Endothelial cell of umbilical vein (primary cell): ENCODE measurements at places on chromosomes 6 and 20. TPM values are rescaled to one million over a fixed set of nuclear protein-coding genes. Genes with fewer than 3 reads are reported as not detected.

DNA sequence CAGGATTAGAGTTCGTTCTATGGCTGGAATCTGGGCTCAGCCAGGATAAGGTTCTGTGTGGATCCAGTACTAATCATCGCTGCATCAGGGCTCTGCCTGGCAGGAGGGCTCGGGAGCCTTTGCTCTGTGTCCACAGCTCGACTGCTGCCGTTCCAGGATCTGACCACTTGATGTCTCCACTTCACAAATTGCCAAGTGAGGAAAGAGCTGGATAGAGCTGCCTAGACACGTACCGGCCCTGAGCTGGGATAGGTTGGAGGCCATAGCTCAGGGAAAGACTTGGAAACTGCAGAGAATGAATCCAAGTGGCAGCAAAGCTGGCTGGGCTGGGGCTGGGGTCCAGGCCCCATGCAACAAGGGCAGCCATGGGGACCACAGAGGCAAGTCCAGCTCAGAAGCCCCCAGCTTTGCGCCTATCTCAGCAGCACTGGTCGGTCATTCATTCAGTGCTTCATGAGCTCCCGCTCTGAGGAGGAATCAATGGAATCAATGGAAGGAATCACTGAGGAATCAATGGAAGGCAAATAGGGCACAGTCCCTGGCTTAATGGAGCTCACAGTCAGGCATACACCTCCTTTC is 38.0 kb upstream of the TOP1 start:
- no peak overlapping the region for H3K27ac ChIP-seq
- DNase-seq, result peak; percentile 89
- H3K4me1 ChIP-seq, result peaks cover 16% of the 10 kb centered on the region

DNA sequence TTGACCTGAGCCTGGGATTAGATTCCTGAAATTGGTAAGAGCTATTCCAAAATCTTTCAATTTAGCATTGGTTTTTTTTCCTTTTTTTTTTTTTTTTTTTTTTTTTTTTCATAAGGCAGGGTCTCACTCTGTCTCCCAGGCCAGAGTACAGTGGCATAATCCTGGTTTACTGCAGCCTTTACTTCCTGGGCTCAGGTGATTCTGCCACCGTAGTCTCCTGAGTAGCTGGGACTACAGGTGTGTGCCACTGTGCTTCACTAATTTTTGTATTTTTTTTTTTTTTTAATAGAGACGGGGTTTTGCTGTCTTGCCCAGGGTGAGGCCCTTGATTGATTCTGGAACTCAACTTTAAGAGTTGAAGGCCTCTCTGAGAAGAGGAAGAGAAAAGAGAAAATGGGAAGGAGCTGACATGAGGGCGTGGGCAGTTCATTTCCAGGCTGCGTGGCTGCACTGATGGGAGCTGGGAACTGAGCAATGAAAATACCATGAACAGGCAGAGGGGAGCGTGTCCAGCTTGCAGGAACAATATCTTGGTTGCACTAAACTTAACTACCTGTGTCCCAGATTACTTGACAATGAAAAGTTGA is 24.6 kb downstream of the KDM1B start:
- DNase-seq, result no peak
- H3K4me3 ChIP-seq, result no peak overlapping the region
- no peak overlapping the region for H3K27ac ChIP-seq
- H3K27me3 ChIP-seq, result no peaks in the 10 kb centered on the region

- H3K4me1 ChIP-seq, result peaks cover 37% of the 10 kb centered on the region
- H3K4me3 ChIP-seq, result no peak overlapping the region
- peak overlapping the region; percentile 65 for H3K27ac ChIP-seq
- H3K36me3 ChIP-seq, result no peaks in the 10 kb centered on the region
- no peaks in the 10 kb centered on the region for H3K27me3 ChIP-seq
Observed at GRCh38 chr6:134517868-134518267, 200.0 kb upstream of the SGK1 start.

SLC17A3 gene
- not detected in 2 replicates for total RNA-seq

- H3K27ac ChIP-seq, result peak overlapping the region; percentile 32
- no peaks in the 10 kb centered on the region for H3K36me3 ChIP-seq
- no peaks in the 10 kb centered on the region for H3K27me3 ChIP-seq
Observed at GRCh38 chr20:50913690-50914375, 17.4 kb downstream of the ADNP start.

TINAG gene
- total RNA-seq, result 0.21 TPM in 1 of 2 replicates, not detected in the other

RAB5IF gene
- total RNA-seq, result 109 and 113 TPM in 2 replicates

GRCh38 chr6:40340196-40340595 is 247.0 kb downstream of the LRFN2 start:
- no peaks in the 10 kb centered on the region for H3K27me3 ChIP-seq
- H3K4me1 ChIP-seq, result no peaks in the 10 kb centered on the region
- H3K4me3 ChIP-seq, result no peak overlapping the region
- no peak for DNase-seq
- H3K27ac ChIP-seq, result no peak overlapping the region

CEP43 gene
- 19.0 and 22.5 TPM in 2 replicates for total RNA-seq

DNA sequence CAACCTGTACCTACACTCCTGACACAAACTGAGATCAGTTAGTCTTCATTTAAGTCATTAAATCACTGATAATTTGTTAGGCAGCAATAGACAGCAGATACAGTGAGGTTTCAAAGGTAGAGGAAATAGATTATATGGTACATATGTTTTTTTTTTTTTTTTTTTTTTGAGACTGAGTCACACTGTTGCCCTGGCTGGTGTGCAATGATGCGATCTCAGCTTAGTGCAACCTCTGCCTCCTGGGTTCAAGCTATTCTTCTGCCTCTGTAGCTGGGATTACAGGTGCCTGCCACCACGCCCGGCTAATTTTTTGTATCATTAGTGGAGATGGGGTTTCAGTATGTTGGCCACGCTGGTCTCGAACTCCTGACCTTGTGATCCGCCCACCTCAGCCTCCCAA is 38.2 kb upstream of the KIF13A start:
- no peaks in the 10 kb centered on the region for H3K27me3 ChIP-seq
- no peaks in the 10 kb centered on the region for H3K4me1 ChIP-seq
- no peak overlapping the region for H3K4me3 ChIP-seq
- H3K27ac ChIP-seq, result no peak overlapping the region

- H3K4me3 ChIP-seq, result no peak overlapping the region
- no peak for DNase-seq
- H3K27me3 ChIP-seq, result no peaks in the 10 kb centered on the region
- H3K27ac ChIP-seq, result no peak overlapping the region
Observed at GRCh38 chr20:44701858-44702256, 13.3 kb upstream of the CCN5 start.

DNA sequence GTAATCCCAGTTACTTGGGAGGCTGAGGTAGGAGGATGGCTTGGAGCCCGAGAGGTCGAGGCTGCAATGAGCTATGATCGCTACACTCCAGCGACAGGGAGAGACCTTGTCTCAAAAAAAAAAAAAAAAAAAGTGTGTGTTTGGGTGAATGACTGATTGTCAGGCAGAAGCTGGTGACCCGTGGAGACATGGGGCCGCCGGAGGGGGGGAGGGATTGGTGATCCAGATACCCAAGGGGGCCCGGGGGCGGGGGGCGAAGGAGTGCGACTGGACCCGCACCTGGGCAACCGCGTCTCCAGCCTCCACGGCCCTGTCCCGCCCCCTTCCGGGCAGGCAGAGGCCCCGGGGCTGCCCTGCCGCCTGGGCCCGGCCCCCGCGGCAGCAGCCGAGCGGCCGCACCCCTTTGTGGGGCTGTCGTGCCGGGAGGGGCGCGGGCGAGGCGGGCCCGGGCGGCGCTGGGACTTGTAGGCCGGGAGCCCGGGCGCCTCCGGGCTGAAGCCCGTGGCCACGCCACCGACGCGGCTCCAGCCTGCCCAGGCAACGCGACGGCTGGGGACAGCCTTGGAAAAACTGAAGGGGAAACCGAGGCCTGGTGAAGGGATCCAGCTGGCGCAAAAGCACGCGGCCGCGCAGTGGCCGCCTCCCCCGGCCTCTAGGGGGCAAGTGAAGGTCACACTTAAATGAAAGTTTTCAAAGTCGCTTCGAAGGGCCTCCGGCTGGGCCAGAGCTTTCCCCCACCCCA is 2.1 kb upstream of the RBM38 start:
- DNase-seq, result peak; percentile 45
- peaks cover 16% of the 10 kb centered on the region for H3K4me1 ChIP-seq
- H3K4me3 ChIP-seq, result no peak overlapping the region
- no peaks in the 10 kb centered on the region for H3K27me3 ChIP-seq
- peak overlapping the region; percentile 44 for H3K27ac ChIP-seq
